ENCODE measurements at places on chromosomes 2 and 18.
A peak's percentile ranks its signal among the peaks of the same experiment; 100 is the strongest.

DNA sequence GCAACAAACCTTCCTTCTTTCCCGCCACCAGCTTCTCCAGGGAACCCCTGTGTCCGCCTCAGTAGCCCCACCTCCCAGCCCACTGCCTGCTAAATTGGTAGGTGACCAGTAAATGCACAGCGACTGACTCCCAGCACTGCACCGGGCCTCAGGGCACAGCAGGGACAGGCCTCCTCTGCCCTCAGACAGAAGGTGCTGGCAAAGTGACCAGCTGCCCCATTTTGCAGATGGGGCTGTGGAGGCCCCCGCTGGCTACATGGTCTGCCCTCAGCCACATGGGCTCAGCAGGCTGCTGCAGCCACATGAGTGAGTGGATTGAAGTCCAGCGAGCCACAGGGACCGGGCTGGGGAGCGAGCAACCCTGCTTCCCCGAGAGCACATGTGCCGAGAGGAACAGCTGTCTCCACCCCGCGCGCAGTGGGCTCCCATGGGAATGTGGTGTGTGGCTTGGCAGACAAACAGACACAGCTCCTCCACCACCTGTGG is 7.8 kb upstream of the NPPC start:
- no peak for DNase-seq

DNA sequence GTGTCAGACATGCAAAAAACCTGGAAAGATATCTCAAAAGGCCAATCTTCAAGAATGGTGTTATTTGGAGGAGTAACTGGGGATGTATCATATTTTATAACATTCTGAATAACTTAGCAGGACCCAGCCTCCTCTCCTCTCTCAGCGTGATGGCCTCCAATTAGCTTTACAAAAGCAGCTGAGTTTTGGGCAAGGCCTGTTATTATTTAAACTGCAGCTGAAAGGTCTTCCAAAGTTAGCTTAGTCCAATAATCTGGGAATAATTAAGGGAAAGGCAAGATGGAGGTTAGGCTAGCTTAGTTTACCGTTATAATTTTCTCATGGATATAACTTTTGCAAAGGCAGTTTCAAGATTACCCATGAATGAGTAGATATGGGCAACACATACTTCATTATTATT is 32.8 kb upstream of the MPPE1 start:
- no peak for DNase-seq

DNA sequence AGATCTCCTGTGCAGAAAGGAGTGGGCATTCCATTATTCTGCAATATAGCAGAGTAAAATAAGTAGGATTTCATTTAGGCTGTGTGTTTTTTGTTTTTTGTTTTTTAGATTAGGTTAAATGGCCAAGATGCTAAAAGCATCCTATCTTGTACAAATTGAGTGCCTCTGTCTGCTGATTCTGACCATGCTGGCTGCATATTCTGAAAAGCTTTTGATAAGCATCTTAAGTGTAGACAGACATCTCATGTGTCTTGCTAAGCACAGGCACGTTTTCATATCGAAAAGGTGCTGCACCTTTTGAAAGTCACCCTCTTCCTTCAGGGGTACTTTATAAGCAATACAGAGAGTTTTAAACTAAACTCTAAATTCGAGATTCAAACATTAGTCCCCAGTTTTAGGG is 74.0 kb upstream of the BCL11A start:
- DNase-seq = no peak

- DNase-seq = no peak
Measured at GRCh38 chr2:176432434-176432833, 163.2 kb downstream of the MTX2 start.

- DNase-seq = no peak
Measured at GRCh38 chr2:66853585-66853984, 418.7 kb downstream of the MEIS1 start.

DNA sequence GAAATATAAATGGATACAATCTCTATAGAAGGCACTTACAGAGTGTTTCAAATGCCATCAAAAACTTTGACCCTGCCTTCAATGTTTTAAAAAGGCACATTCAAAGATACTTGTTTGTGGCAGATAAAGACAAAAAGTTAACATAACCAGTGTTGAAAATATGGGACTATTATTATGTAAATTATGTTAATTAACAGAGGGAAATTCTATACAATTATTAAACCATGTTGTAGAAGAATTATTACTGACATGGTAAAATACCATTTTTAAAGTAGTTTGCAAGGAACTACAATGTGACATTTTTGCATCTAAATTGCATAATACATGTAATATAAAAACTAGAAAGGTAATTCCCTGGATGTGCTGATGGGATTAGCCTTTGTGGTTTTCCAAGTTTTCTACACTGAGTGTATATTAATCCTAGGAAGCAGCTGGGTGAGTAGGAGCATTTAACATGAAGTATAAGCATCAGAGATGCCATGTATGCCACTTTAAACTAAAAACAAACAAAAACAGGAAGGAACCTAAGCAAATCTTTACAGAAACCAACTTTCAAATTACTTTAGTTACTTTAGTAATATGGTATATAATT is 21.7 kb downstream of the MIB1 start:
- no peak for DNase-seq

DNA sequence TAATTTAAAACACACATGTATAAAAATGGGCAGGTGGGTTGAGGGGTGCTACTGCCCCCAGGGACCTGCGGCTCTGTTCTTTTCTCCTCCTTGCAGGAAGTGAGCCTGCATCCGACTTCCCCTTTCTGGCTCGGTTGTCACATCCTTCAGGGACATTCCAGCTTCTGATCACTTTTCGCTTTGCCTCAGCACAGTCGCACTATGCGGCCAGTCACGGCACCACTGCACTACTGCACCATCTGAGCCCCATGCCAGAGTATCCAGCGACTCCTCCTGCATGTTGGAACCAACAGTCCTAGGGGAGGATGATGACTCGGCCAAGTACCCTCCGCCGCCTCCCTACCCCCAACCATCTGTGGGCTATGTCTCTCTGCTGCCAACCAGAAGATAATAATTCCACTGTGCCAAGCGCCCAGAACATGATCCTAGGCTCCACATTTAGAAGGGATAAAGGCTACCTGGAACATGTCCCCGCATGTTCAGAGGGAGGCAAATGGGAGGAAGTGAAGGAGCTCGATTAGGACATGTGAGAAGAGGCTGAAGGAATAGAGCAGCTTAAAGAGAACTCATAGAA is 17.6 kb downstream of the CDC42EP3 start:
- DNase-seq = peak; percentile 38

- DNase-seq = no peak
Measured at GRCh38 chr2:92326-92725, 46.0 kb upstream of the FAM110C start.

GRCh38 chr18:31439807-31440325 is 7.7 kb upstream of the DSG3 start:
- DNase-seq = no peak

DNA sequence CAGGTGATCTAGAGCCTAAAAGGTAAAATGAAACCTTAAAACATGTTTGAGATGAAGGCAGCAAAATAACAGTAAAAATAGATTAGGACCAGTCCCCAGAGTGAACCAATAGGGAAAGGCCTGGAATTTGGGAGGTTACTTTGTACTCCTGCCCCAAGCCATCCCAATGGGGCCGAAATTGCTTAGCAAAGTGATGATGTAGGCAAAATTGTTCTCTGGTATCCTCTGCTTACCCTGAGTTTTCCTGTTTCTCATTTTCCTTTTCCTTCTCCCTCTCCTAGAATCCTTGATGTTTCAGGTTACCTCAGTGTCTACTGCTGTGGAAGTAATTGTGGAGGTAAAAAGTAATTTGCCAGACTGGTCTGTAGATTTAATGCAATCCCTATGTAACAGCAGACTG is 92.9 kb downstream of the TRABD2A start:
- no peak for DNase-seq

- DNase-seq = no peak
Measured at GRCh38 chr18:76791106-76791505, 31.3 kb upstream of the ZNF236 start.

GRCh38 chr2:222303828-222304736 is 5.3 kb upstream of the PAX3 start:
- no peak for DNase-seq

- peak; percentile 76 for DNase-seq
Measured at GRCh38 chr18:9475643-9476591, 604 bp downstream of the RALBP1 start.

DNA sequence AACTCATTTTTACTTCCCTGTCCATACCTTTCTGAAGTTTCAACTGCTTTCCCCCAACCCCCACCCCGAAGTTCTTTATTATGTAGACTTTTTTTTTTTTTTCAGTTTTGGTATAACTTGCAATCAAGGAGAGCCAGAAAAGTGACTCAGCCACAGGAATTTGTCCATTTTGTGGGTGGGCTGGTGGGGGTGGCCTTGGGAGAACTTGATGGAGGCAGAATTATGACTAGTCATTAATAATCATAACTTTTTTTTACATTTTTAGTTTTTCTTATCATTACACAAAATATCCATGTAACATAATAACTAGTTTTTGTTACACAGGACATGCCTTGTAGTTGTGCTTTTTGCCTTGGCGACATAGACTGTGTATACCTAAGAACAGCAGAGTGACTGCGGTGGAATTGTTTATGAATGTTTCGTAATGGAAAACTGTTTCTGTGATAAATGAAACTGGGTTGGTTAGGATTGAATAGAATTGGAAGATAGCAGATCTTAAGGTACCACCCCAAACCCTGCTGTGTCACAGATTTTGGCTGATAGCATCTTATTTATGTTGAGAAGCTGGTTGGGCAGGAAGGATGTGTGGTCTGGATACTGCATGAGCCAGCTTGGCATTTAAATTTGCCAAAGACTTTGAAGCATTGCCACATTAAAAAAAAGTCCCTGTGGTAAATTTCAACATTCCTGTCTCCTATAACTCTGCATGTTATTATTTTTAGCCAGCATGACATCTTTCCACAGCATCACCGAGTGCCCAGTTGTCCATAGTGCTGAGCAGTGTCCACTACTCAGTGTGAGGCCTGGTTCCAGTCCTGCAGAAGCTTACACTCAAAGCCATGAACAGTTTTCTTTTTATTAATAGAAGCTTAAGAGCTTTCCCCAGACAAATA is 30.7 kb downstream of the LYPD6B start:
- DNase-seq = peak; percentile 39

DNA sequence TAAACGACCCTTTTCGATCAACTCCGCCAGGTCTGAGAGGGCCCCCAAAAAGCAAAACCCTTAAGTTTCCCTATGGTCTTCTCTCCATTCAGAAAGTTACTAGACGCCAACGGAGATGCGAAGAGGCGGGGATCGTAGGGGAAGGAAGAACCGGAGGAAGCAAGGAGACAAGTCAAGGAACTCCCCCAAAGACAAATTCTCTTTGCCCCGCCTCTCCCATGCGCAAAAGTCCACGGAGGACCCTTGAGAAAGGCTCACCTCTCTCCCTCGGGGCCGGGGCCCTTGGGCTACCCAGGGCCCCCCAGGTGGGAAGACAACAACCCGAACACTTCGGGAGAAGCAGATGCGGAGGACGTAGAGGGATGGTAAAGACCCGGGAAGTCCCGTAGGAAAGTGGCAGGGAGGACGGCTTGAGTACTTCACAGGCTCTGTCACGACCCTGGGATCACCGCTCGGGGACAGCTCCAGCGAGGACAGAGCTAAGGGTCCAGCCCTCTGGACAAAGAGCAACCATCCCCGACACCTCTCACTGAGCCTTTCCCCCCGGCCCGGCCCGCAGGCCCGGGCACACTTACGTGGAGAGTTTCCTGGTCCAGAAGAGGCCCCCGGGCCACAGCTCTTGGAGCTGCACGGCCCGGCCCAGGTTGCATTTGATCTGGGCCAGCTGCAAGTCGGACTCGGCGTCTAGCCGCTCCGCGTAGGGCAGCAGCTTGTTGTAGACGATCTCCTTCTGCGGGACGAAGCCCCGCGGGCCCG is 647 bp downstream of the PSME4 start:
- peak; percentile 32 for DNase-seq

DNA sequence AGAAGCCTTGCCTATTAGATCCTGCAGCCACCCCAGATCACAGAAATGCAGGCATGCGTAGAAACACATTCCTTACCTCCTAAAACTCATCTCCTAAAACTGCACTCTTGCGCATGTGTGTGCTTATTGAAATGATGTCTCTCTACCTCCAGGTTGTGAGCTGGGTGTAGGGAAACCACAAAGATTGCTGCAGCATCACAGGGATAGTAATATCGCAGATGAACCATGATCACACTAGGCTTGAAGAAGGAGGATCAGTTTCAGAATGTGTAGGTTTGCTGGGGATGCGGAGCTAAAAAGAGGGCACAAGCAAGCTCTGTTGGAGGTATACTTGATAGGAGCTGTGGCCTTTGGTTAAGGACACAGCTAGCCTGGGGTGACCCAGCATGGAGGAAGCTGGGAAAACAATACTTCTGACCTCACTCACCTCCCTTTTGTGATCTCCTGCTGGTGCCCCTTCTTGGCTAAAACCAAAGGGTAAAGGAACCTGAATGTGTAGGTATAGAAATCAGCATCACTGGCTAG is 118.8 kb downstream of the SETBP1 start:
- no peak for DNase-seq

GRCh38 chr2:159497847-159498246 is 118.5 kb downstream of the BAZ2B start:
- DNase-seq = no peak

DNA sequence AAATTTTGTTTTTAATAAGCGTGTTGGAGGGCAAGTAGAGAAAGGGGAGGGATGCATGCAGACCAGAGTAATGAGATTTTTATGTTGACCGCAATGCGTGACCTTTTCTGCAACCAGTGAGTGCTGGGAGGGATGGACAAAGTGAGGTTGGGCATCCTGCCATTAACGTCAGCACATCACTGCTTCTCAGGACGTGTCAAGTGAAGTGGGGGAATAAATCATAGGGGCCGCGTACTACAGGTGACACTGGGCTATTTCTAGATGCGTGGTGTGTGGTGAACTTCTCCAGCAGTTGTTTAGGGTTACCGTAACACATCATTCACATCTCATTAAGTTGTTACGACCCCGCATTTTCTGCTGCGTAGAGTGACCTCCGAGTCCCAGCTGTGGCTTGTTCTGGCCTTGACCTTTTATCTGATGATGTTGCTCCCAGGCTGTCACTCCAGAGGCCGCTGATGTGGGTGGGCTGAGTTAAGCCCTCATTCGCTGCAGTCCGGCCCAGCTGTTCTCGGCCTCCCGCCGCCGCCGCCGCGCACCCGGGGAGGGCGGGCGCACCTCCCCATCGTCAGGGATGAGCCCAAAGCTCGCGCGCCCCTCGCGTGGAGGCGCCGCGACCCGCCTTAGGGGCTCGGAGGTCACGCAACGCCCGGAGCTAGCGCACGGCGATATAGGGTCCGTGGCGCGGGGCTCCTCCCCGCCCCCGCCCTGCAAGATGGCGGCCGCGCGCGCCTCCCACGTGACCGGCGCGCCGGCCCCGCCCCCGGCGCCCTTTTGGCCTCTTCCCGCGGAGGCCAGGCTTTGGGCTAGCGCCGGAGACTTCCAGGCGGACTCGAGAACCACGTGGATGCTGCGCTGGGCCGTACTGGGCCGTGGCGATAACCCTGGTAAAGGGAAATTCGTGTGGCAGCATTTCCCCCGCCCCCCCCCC is 3.5 kb downstream of the ZCCHC2 start:
- peak; percentile 79 for DNase-seq

- no peak for DNase-seq
Measured at GRCh38 chr2:206240327-206240726, 34.1 kb upstream of the ZDBF2 start.
